ENCODE measurements at places on chromosomes 2 and 18. TPM values are rescaled to one million over a fixed set of nuclear protein-coding genes. Genes with fewer than 3 reads are reported as not detected.

The SERPINB13 gene
- not detected for polyA plus RNA-seq

The TBR1 gene
- polyA plus RNA-seq = not detected

The TBC1D8 gene
- 36.5 TPM for polyA plus RNA-seq

The ARHGAP28 gene
- 215 TPM for polyA plus RNA-seq

The SPC25 gene
- 14.3 TPM for polyA plus RNA-seq

The SLC11A1 gene
- 1.8 TPM for polyA plus RNA-seq

The FOXD4L1 gene
- polyA plus RNA-seq = 0.34 TPM

The KLHL29 gene
- polyA plus RNA-seq = 2.8 TPM

The VIL1 gene
- polyA plus RNA-seq = 1.0 TPM

The FSHR gene
- polyA plus RNA-seq = 0.36 TPM

The CRYBA2 gene
- 0.22 TPM for polyA plus RNA-seq

The DNPEP gene
- polyA plus RNA-seq = 79.8 TPM

The PTH2R gene
- polyA plus RNA-seq = not detected

The SPP2 gene
- not detected for polyA plus RNA-seq

The POTEJ gene
- not detected for polyA plus RNA-seq

The KCNG2 gene
- polyA plus RNA-seq = 0.38 TPM

The LAMA3 gene
- polyA plus RNA-seq = 82.9 TPM

- DNase-seq = peak; percentile 100
Measured at GRCh38 chr2:207710814-207711740, at the start of gene CCNYL1. CCNYL1 (plus strand) TSS chr2:207711640; CDS start chr2:207711897, 257 bp downstream.

- DNase-seq = no peak
Measured at GRCh38 chr18:35331367-35332087, 12.7 kb downstream of the ZNF24 start.

DNA sequence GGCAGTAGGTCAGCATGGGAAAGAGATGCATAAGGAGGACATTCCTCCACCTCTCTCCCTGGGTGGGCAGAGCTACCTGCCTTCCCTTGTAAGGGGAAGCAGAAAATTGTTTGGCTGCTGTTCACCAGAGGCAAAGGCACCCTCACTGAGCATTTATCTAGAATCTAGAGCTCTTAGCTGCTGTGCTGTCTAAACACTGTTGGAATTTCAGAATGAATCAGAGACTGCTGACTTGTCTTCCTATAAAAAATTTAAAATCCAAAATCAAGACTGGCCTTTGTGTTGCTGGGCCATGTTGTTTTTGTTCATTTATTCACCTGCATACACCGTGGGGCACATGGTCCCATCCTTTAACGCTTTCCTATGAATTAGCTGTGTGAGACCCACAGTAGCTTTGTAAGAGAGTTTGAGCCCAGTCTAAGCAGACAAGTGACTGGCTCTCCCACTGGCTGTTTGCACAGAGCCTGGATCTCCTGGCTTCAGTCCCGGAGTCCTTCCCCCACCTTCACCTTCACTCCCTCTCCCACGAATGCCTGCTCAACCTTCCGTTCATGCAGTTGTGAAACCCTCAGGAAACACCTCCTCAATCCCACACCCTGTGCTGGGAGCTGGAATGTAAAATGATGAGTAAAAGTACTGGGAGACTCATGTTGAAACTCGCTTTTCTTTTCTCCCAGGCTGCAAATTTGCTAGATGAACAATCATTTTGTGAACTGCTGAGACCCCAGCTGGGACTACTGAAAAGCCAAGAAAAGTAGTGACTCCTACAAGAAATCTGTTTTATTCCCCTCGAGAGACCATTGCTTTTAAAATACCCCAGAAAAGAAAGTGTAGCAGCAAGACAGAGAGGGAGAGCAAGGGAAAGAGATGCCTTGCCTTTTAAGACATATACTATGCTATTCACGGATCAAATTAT lies 76.2 kb downstream of the FAM168B start:
- DNase-seq = no peak

DNA sequence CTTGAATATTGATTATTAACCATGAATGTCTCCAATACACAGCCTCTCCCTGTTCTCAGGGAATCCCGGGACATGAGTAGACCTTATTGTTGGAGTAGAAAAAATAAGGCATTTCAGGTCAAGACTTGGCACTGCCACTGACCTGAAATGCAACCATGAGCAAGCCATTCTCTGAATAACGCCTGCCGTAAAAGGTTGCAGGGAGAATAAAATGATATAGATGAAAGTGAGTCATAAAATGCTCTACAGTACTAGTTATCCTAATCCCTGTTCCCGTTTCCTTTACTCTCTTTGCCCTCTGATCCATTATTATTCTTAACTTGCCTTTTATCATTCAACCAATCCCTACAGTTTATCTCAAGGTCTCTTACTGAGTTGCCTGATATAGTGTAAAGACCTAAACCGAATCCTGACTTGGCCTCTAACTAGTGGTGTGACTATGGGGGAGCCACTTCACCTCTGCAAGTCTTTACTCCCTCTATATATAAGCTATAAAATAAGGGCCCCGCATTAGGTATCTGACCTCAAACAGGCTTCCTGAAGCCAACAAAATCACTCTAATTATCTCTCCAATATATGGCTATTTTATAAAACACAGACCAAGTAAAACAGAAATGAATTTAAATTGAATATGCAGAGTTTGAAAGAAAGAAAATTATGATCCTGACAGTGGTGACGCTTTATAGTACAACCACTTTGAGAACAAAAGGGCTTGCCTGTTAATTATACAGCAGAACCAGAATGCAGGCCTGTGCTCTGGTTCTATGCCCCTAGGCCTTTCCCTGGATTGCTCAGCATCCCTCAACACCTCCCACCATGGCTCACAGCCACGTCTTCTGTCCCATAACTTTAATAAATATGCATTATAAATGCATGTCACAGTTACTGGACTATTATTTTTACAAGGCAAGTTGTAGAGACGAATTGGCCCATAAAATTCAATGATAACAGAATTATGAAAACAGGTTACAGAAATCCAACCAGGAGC lies 183.1 kb downstream of the STK39 start:
- DNase-seq = no peak

DNA sequence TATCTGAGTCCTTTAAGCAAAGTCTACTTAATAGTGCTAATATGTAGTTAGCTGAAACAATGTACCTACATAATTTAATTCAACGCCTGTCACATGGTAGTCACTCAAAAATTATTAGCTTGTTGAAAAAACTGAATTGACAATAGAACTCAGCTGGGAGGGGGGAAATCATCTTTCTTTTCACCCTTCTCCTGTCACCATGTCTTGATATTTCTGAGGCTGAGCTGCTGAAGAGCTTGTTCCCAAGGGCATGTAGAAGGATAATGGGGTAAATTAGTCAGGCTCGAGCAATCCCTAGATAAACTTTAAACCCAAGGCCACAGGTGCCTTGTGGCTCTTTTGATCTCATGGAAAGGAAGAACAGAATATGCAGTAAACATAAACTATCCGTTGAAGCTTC lies 339.6 kb upstream of the LRATD1 start:
- DNase-seq = no peak

- no peak for DNase-seq
Measured at GRCh38 chr2:47078541-47079482, 76.3 kb downstream of the STPG4 start.

- DNase-seq = no peak
Measured at GRCh38 chr2:205020673-205021072, 475.4 kb downstream of the PARD3B start.

- no peak for DNase-seq
Measured at GRCh38 chr2:1598800-1599199, 145.5 kb downstream of the PXDN start.

GRCh38 chr18:11104307-11104706 lies 45.1 kb downstream of the PIEZO2 start:
- DNase-seq = no peak

GRCh38 chr2:96868555-96869280 lies 1.2 kb downstream of the SEMA4C start:
- peak; percentile 89 for DNase-seq

DNA sequence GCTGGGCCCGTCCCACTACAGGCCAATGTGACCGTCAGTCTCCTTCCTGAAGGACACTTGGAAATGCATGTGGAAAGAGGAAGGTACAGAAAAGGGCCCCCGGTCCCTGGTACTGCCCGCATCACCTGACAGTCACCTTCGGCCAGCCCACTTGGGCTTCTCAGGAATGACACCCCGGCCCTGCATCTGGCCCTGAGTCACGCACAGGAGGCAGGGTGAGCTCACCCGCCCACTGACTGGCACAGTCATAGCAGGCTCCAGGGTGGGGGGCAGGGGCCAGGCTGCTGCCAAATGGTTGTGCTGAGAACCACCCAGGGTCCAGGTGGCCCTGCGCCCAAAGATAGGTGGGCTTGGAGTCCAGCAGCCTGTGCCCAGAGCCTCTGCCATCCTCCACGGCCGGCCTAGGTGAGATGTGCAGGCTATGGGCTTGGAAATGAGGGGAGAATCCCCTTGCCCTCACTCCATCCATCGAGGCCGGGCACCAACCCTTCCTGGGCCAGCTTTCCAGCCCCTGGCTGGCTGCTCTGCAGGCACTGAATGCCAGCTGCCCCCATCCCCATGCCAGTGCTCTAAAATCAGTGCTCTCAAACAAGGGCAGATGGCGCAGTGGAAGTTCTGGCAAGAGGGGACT lies 14.1 kb downstream of the EMX1 start:
- DNase-seq = no peak

GRCh38 chr2:236351966-236352525 lies 87.8 kb upstream of the ASB18 start:
- no peak for DNase-seq

DNA sequence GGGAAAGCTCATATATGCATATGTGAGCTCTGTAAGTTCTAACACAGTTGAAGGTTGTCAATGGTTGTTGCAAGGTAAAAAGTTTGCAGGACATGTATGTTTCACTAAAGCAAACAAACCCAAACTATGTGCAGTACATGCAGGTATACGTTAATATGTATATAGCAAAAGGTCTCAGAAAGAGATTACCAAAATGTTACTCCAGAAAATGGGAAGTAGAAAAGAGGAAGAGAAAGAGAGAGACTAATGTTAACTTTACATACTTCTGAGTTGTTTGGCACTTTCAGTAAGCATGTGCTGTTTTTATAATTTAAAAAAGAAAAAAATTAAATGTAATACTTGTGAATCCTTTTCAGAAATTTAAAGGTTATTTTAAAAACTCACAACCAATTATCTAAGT lies 32.8 kb upstream of the PEX13 start:
- no peak for DNase-seq

- no peak for DNase-seq
Measured at GRCh38 chr18:43627848-43628530, 350.7 kb upstream of the SYT4 start.

GRCh38 chr18:31619291-31619690 lies 27.6 kb downstream of the TTR start:
- DNase-seq = no peak

GRCh38 chr2:236016496-236016895 lies 151.7 kb downstream of the GBX2 start:
- DNase-seq = no peak

GRCh38 chr18:2201036-2201600 lies 370.2 kb downstream of the METTL4 start:
- no peak for DNase-seq

GRCh38 chr2:148699830-148700229 lies 55.3 kb downstream of the EPC2 start:
- no peak for DNase-seq

- no peak for DNase-seq
Measured at GRCh38 chr18:49613641-49614151, 51.8 kb downstream of the LIPG start.

DNA sequence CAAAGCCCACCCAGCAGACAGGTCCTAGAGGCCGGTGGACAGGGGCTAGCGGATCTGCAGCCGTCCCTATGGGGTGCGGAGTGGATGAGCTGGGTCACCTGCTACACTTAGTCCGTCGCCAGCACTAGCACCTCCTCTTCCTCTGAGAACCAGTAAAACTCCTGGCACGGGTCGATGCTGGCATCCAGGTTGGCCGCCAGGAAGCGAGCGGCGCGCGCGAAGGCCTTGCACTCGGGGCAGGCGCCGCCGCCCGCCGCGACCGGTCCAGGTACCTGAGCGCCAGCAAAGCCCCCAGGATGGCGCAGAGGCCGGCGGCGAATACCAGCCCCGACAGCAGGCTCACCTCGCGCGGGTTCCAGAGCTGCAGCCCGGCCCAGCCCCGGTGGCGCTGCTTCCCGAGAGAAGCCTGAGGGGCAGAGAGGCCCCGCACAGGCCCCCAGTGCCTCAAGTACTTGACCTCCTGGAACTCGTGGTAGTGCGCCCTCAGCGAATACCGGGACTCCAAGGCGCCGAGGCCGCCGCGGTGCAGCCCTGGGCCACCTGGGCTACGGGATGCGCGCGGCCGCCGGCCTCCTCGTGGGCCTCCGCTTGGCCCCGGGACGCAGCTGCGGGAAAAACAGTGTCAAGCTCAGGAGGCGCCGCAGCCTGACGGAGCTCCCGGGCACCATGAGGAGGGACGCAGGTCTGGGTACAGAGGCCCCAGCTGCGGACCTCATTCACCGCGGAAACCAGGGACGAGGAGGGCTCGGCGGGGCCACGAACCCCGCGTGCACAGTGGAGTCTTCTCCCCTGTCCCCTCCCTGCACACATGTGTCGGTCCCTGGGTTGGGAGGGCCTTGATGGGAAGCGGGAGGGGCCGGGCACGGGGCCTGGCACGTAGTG lies 27.5 kb upstream of the ALPP start:
- peak; percentile 27 for DNase-seq

GRCh38 chr2:3149441-3150217 lies 228.0 kb downstream of the EIPR1 start:
- DNase-seq = no peak

GRCh38 chr2:221610675-221611074 lies 38.6 kb upstream of the EPHA4 start:
- DNase-seq = no peak

DNA sequence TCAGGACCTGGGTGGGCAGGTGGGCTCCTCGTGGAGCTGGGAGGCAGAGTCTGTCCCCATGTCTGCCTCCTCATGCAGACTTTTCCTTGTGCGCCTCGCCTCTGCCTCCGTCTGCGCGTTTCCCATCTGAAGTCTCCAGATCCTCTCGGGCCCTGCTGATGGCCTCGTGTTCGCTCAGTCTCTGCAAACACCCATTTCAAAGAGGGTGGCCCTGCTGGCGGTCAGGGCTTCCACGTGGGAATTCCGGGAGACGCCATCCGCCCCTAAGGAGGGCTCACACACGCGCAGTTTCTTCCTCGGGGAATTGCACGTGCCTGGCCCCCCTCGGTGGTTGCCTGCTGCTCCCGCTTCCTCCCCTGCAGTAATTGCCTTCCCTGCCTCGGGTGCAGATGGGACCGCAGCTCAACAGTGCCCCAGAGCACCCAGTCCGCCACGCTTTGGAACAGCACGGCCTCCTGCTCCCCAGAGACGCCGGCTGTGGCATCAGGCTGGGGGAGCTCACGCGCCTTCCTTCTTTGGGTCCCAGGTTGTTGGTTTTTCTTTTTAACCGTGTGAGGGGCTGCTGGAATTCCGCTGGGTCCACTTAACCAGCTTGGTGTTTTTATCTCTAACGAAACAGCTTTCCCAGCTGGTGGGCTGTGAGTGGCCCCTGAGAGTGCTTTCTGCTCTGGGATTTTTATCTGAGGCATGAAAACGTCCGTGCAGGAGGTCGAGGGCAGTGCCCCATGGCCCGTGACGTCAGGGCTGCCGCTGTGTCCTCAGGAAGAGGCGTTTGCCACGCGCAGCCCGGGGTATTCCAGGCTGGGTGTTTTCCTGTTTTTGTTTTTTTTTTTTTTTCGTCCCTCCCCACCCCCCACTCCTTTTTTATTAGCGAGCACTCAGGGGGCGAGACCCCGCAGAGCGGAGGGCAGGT lies 16.1 kb downstream of the NFATC1 start:
- no peak for DNase-seq

Measured in left lung (tissue), 14 donors.